ENCODE measurements at places on chromosomes 7 and 10.
A peak's percentile ranks its signal among the peaks of the same experiment; 100 is the strongest.

GRCh38 chr7:16999541-17000267 lies 117.9 kb upstream of the AGR3 start:
- DNase-seq = no peak

DNA sequence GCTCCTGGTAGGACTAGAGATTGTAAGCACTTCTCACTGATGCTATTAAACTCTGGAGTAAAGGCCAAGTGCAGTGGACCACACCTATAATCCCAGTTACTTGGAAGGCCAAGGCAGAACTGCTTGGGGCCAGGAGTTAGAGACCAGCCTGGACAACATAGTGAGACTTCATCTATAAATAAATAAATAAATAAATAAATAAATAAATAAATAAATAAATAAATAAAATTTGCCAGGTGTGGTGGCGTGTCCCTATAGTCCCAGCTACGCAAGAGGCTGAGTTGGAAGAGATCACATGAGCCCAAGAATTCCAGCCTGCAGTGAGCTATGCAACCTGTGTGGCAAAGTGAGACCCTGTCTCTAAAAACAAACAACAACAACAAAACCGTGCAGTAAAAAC lies 1475.7 kb downstream of the REEP3 start:
- no peak for DNase-seq

DNA sequence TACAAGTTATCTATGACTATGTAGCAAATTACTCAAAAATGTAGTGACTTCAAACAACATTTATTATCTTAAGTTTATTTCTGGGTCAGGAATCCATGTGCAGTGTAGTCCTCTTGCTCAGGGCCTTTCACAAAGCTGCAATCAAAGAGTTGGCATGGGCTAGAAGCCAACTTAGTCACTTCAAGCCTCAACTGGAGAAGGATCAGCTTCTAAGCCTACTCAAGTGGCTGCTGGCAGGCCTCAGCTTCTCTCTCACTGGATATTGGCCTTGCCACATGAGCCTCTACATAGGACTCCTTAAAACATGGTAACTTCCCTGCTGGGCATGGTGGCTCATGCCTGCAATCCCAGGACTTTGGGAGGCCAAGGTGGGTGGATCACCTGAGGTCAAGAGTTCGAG lies 5.0 kb upstream of the NFE2L3 start:
- no peak for DNase-seq

DNA sequence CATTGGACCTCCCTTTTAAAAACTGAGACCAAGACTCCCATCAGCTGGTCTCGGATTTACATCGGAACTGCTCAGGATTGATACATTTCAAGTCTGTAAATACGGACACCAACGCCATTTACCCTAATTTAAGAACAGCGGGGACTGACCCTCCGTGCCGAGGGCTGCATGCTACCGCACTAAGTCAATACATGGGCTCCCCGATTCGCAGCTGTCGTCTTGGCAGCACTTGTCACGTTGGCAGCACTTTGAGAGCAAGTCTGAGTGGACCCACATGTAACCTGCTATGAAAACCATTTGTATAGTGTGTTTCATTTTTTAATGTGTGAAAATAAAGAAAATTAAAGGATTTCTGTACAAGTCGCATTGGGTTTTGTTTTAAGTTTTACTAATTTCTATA lies 83.4 kb downstream of the EZH2 start:
- DNase-seq = no peak

GRCh38 chr10:63708421-63708820 lies 187.2 kb downstream of the REEP3 start:
- no peak for DNase-seq

- peak; percentile 38 for DNase-seq
Measured at GRCh38 chr10:103917302-103918052, 507 bp downstream of the STN1 start.

DNA sequence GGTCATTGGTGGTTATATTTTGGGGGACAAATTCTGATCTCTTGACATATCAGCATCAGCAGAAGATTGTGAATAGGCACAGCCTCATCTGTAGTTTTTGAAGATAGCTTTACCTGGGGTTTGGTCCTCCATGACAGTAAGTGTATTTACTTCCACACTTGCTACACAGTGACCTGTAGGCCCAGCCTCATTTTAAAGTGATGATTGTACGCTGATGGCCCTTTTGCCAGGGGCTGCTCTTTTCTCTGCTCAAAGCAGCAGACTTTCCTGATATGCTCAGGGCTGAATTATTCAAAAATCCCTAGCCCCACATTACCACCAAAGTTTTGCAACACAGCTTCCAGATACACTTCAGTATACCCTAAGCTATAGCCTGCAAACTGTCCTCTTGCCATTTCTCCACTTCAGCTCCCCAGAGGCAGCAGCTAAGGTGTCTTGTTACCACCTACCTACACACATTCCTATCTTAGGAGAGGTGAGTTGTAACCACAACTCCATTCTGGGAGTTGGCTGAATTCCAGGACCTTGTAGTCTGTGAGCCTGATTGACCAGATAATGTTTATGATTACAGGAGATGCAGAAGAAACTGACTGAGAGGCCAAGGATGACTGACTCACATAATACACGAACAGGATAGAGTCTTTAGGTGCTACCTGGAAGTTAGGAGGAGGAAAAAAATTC lies 6.0 kb downstream of the ASB4 start:
- no peak for DNase-seq

DNA sequence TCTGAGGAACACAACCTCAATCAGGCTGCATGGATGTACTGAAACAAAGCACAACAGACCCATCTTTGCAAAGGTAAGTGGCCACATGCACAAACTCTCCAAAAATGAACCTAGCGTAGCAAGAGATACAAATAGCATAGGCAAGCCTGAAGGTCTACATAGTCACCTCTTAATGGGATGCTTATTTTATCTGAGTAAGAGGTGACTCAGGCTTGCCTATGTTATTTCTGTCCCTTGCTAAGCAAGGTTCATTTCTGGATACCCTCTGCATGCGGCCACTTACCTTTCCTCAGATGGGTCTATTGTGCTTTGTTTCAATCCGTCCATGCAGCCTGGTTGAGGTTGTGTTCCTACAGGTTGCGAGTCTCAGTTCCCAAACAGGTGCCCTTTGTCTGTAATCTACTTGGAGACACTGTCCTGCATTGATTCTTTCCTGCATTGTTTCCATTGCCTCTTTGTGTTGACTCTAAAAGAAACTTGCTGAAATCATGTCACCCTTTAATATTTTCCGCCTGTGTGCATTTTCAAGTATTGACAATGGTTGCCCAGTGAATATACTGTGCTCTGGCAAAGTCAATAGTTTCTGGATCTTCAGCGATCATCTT lies 291.8 kb upstream of the LYZL1 start:
- DNase-seq = no peak

- no peak for DNase-seq
Measured at GRCh38 chr10:113259576-113260226, 293.2 kb upstream of the HABP2 start.

DNA sequence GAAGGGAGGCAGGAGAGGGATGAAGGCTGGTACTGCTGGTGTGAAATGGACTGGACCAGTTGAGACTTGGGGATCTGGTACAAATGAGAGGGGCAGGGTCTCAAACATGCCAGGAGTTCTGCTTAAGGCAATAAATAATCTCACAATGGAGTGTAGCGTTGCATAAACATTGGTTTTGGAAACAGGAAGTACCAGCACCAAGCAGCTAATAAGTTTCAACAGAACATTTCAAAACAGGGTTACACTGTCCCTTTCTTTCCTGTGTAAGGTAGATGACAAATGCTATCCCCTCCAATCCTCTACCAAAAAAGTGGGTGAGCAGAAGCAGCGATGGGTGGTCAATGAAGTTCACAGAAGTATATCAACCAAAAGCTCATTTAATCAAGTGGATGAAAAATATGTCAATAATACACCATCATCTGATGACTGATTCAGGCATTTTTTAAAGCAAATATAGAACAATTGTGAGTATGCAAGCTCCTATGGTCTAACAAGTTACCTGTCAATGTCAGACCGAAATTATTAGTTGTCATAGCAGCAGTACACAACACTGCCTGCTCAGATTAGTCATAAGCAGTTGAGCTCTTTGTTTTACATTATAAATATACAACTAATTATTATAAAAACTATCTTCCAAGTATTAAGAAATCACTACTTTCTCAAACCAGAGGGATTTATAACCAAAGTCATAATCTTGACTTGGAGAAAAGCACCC lies 220.0 kb downstream of the FAM107B start:
- no peak for DNase-seq

DNA sequence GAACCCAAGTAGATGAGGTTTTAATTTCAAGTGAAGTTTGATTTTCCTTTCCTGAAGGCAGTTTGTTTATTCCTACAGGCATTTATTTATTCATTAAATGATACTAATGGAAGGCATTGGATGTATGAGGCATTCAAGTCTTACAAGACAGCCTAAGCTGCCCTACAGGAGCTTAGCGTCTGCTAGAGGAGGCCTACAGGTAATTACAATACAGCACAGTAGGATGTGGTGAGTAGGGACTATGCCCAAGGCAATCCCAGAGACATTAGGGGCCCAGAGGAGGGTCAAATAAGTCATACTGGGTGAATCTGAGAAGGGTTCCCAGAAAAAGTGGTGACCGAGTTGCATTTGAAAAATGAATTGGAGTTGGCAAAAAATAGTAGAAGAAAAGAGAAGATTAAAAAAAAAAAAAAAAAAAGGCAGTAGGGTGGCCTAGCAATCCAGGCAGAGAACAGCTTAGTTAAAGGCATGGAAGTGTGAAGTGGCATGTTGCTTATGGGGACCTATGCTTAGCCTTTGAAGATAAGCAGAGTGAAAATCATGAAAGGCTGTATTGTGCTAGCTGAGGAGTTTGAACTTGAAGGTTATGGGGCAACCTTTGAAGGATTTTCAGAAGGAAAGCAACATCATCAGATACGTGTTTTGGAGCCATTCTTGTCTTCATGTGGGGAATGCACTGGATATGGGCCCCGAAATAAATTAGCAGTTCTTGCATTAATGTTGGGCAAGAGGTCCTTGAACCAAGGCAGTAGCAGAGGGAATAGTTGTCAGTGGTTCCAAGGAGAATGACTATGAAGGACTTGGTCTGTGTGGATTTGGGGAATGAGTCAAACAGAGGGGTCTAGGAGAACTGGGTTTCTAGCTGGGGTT lies 65.5 kb downstream of the SNX10 start:
- no peak for DNase-seq

GRCh38 chr7:65809259-65809981 lies 63.5 kb upstream of the VKORC1L1 start:
- DNase-seq = no peak

- DNase-seq = no peak
Measured at GRCh38 chr10:20552382-20552781, 344.7 kb downstream of the NEBL start.

- no peak for DNase-seq
Measured at GRCh38 chr7:35280902-35281301, 27.0 kb upstream of the TBX20 start.

DNA sequence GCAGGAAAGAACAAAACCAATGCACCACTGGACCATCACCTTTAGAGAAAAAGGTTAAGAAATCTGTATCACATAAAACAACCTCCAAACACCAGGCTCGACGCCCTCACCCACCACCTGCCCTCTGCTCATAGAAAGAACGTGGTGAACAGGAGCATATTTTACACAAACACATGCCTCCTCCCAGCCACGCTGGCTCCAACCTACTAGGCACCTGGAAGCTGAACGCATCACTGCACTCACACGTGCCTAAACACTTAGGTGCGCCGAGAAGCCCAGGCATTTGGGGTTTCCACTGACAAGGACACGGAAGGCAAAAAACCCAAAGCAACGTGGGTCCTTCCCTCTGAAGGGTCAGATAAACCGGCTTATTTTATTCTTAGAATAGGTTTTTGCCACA lies 56.0 kb downstream of the PTPRN2 start:
- no peak for DNase-seq

GRCh38 chr10:58712141-58712540 lies 199.5 kb downstream of the BICC1 start:
- DNase-seq = no peak

GRCh38 chr7:8217200-8218068 lies 44.5 kb downstream of the ICA1 start:
- no peak for DNase-seq

- no peak for DNase-seq
Measured at GRCh38 chr7:44634839-44635591, 28.6 kb downstream of the OGDH start.
